ENCODE measurements at places on chromosomes 11 and 22.

DNA sequence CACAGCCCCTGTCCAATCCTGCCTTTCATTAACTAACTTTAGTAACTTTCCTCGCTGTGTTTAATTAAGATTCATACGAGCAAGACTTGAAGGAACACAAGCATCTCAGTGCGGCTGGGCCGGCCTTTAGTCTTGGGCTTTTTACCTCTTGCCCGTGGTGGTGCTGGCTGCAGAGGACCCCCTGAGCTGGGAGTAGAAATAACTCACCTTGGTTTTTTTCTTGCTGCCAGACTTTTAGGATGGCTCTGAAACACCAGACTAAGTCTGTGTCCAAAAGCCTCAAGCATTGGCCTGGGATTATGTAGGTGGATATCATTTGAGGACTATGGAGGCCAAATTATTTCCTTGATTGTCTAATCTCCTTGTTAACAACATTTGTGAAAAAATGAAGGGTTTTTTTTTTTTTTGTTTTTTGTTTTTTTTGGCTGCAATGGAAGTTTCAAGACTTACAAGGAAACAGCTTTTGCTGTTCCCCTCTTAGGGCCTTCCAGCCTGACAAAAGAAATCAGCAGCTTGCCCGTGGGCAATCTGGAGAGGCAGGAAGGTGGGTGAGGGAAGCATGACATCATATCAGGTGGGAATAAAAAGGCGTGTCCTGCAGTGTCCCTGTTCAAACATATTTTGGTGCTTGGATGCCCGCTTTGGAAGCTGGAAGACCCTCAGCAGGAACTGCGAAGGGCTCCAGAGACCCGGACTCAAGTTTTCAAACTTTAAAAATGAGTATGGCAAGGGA is 44.0 kb downstream of the SMIM38 start:
- DNase-seq: no peak

GRCh38 chr11:38143852-38144251 is 1545.8 kb upstream of the RAG2 start:
- DNase-seq: no peak

DNA sequence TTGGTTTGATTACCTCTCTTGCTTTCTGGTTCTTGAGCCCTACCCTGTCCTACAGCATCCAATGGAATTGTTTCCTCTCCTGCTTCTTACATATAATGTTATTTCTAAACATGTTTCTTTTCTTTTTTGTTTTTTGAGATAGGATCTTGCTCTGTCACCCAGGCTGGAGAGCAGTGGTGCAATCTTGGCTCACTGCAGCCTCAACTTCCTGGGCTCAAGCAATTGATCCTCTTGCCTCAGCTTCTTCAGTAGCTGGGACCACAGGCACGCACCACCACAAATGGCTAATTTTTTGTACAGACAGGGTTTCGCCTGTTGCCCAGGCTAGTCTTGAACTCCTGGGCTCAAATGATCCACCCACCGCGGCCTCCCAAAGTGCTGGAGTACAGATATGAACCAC is 105.9 kb downstream of the SGSM3 start:
- no peak for DNase-seq

- no peak for DNase-seq
These were observed 8.3 kb upstream of the MS4A6E start for GRCh38 chr11:60318726-60319125.

GRCh38 chr11:17574141-17575091 is 27.4 kb downstream of the OTOG start:
- DNase-seq: no peak

DNA sequence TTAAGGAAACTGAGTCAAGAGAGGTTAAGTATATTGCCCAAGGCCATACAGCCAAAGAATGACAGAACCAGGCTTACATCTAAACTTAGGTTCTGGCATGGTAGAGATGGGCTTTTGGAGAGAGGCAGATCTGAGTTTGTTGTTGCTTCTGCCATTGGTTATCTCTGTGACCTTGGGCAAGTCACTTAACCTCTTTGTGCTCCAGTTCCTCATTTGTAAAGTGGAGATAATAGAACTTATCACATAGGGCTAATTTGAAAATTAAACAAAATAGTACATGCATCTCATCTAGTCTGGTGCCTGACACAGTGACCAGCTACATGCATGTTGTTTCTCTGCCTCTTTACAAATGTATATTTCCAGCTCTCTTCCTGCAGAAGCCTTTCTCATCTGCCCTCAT is 47.0 kb upstream of the PLET1 start:
- no peak for DNase-seq

GRCh38 chr11:116314006-116314405 is 458.8 kb downstream of the BUD13 start:
- no peak for DNase-seq

- DNase-seq: no peak
These were observed 12.6 kb upstream of the PICALM start for GRCh38 chr11:86081455-86081854.

DNA sequence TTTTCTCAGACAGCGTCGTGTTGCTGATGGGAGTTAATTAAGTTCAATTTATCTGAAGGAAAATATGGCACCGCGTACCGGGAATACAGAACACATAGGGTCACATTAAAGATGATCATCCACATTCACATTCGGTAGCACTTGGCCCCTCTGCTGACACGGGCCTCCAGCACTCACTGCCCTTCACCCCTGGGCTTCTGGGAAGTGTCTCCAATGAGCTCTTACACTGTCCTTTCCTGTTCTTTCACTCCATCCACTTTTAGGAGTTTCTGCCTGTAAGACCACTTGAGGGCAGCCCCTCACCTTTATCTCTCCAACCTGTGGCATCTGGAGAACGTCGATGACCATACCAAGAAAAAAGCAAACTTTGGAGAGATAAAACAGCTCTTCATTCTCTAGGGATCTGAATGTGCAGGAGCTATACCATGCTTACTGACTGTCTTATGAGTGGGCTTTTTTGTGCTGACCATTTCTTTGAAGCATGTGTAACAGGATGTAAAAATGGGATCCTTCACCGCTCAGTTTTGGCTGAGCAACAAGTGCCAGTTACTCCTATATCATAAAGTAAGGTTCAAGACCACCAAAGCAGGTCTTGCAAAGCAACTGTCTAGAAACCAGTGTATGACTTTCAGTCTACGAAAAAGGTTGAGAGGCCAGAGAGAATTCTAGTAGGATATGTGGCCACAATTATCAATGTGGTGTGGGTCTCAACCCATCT is 1.1 kb upstream of the SERGEF start:
- no peak for DNase-seq

- DNase-seq: no peak
These were observed 93.4 kb upstream of the BIRC3 start for GRCh38 chr11:102223859-102224258.

- DNase-seq: no peak
These were observed 71.5 kb upstream of the BID start for GRCh38 chr22:17845790-17846189.

DNA sequence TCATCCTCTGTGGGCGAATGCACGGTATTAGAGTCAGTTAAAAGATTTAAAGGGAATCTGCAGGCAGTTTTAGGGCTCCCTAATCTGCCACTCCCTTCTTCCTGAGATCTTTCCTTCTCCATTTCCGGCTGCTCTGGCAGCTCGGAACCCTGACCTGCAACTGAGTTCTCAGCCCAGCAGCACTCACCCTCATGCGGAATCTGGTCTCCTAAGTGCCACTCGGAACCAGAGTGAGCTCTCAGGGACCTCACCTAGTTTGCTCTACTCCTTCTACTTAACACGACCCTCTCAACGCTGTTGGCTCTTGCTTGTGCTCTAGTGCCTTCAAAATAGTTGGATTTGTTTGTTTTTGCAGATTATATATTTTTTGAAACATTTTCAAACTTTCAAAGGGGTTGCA is 19.3 kb upstream of the IL10RA start:
- no peak for DNase-seq

GRCh38 chr11:13329670-13330356 is 52.2 kb downstream of the BMAL1 start:
- no peak for DNase-seq

DNA sequence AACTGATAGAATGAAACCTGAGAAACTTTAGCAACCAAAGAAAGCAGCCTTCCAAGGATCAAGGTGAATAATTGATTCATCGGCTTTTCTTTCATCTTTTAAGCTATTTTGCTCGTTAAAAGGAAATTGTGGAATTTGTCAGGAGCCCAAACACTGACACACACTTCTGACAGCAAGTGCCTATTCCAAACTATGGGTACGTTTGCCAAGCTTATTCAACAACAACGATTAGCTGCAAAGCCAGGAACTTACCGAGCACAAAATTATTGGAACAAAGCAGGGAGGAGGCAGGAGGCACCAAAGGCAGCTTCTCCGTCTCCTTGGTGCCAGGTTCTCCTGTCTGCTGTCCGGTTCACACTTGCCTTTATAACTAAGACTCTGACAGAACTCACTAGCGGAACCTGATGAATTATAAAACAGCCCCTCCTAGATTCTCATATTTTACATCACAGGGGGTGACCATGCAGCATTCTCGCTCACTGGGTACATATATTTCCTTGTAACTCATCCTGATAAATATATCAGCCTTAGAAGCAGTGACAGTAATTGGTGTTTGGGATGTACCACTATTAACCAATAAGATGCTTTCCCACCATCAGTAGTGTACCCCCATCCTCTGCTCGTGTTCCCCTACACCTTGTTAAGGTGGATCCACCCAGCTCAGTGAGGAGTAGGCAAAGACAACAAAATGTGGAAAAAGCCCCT is 395.9 kb upstream of the CCDC90B start:
- DNase-seq: no peak

DNA sequence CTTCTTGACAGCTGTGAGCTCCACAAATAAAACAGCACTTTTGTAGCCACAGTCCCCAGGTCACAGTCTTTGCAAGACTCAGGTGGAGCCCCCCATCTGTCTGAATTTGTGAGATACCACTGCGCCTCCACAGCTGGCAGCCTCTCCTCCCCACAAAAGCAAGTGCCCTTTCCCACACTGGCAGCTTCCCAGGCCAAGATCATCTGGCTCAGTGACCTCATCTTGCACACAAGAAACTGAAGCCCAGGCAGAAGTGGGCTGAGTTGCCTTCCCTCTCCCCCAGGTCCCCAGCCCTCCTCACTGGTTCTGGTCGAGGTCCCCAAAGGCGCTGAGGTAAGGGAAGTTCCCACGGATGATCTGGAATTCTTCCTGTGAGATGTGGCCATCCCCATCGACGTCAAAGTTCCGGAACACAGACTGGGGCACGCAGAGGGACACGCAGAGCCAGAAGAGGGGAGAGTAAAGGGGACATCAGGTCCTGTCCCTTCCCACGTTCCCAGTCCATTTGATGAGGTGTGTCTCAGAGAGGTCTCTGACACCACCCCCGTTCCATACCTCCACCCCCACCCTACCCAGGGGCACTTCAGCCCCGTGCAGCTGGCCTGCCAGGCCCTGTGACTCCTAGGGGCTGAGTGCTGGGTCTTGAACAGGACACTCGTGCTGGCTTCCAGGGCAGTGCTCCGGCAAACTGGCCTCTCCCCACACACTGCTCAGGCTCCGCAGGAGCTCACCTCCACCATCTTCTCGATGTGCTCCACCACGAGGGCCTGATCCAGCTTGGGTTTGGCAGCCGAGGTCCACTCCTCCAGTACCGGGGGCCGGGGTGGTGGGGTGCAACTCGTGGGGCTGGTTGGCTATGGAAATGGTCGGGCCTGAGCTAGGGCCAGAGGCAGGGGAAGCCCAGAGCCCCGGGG is 8.9 kb downstream of the RASGRP2 start:
- no peak for DNase-seq

DNA sequence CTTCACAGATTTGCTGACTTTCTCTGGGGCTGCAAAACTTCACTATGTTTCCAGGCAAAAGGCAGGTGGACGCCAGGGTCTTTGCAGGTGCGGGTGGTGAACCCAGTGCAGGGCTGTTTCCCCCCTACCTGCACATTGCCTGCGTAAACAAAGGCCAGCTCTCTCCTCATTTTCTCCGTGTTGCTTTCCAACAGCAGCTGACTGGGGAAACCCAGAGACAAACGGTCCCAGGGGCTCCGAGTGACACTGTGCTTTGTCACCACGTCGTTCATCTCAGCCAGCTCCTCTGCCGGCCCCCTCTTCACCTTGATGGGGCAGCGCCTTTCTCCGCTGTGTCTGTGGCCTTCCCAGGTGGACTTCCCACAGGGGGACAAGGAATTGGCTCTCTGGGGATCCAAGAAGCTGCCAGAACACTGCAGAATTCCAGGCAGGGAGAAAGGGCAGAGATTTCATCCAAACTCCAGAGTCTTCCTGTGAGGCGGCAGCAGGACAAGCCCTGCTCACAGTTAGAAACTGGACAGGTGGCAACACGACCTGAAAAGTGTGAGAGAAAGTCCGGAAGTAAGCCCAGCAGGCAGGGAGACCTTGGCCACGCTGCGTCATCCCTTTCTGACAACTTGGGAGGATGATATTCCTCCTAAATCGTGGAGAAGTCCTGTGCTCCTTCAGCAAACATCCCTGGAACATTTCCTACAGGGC is 1493.7 kb downstream of the TBC1D22A start:
- no peak for DNase-seq

DNA sequence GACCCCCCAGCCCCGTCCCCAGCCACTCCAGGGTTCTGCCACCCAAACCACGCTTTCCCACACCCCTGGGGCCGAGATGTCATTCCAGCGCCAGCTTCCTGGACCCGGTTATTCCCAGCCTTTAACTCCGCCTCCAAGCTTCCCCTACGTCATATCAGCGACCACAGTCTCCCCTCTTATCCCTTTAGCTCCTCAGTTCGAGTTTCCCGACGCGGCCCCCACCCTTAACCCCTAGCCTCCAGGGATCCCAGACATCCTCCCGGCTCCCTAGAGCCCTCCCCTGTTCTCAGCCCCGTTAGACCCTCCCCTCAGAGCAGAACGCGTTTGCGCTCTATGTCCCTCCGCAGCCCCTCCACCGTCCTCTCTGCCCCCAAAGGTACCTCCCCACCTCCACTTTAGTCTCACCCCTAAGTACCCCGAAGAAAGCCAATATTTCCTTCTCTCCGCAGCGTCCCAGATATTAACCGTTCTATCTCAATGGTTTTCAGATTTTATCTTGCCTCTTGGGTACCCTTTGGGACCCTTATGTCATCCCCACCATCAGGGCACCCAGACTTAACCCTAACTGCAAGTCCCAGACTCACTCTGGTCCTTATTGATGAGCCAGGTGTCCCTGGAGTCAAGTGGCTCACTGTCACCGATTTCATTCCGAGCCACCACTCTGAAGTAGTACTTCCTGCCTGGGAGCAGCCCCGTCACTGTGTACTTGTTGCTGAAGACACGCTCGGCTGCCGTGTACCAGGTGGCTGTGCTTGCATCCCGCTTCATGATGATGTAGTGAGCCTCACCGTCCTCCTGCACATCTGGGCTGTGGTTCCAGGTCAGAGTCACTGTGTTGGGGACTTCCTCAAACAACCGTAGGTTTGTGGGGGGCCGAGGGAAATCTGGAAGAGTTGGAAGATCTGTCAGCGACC is 8.0 kb downstream of the TMEM86A start:
- no peak for DNase-seq

GRCh38 chr11:90187839-90188238 is 35.0 kb downstream of the CHORDC1 start:
- DNase-seq: no peak

Data from activated T-cell treated with anti-CD3 and anti-CD28 coated beads for 24 hours (primary cell).